Upper lobe of right lung (tissue), 1 donor: ENCODE measurements at places on chromosomes 1 and 21.

- no peak for DNase-seq
These were observed 355.1 kb downstream of the AJAP1 start for GRCh38 chr1:5009376-5010065.

DNA sequence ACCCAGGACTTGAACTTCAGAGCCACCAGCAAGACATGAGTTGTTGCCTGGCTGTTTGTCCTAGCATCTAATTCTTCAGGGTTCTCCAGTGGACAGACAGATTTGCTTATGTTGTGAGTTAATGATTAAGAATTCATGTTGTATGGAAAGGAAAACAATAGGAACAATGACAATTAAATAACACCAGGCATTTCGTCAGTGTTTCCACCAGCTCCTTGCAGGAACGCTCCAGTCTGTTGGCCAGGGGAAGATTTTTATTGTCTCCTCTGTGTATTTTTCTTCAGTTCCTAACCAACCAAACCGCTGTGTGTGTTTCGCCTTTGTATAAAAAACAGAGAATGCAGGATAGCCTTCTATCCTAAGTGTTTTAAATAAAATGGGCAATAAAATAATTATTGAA lies 64.4 kb upstream of the PTGFR start:
- DNase-seq, result no peak

DNA sequence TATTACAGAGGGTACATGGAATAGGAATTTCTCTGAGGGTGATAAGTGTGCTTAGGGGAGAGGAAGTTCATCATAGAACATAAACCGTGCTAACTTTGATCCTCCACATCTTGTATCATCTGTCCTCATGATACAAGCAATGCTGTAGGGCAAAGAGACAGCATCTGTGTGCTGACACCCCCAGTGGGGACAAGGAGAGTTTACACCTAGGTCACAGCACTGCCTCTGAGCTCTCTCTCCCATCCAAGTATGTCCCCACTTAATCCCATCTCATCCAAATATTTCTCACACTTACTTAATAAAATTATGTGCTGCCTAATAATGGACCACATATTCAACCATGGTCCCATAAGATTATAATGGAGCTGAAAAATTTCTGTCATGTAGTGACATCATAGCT lies 4.3 kb upstream of the TEDDM1 start:
- no peak for DNase-seq

- DNase-seq, result no peak
These were observed 299.9 kb upstream of the PLXNA2 start for GRCh38 chr1:208544053-208544452.

DNA sequence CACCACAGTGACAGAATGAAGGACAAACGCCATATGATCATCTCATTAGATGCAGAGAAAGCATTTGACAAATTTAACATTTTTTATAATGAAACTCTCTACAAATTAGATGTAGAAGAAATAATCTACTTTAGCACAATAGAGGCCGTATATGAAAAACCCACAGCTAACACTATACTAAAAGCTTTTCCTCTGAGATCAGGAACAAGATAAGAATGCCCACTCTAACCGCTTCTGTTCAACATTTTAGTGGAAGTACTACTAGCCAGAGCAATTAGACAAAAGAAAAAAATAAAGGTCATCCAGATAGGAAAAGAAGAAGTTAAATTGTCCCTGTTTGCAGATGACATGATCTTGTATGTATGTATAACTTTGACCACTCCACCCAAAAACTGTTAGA lies 109.7 kb downstream of the SLC35F3 start:
- DNase-seq, result no peak

DNA sequence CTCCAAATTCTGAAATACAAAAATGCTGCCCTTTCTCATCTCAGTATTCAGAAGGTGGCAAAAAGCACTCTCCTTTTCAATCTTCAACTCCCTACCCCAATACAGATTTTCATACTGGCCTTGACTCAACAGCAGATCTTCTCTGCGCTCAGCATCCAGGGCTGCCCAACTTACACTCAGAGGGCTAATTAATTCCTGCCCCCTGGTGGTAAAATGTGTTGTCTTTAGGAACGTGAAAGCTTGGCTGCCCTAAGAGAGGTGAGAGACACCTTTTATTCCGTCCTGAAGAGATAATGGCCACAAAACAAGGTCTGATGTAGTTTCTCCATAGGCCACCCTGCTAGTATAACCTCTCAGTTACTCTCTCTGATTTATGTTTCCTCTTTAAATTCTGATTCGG lies 25.0 kb downstream of the KRTAP24-1 start:
- no peak for DNase-seq

DNA sequence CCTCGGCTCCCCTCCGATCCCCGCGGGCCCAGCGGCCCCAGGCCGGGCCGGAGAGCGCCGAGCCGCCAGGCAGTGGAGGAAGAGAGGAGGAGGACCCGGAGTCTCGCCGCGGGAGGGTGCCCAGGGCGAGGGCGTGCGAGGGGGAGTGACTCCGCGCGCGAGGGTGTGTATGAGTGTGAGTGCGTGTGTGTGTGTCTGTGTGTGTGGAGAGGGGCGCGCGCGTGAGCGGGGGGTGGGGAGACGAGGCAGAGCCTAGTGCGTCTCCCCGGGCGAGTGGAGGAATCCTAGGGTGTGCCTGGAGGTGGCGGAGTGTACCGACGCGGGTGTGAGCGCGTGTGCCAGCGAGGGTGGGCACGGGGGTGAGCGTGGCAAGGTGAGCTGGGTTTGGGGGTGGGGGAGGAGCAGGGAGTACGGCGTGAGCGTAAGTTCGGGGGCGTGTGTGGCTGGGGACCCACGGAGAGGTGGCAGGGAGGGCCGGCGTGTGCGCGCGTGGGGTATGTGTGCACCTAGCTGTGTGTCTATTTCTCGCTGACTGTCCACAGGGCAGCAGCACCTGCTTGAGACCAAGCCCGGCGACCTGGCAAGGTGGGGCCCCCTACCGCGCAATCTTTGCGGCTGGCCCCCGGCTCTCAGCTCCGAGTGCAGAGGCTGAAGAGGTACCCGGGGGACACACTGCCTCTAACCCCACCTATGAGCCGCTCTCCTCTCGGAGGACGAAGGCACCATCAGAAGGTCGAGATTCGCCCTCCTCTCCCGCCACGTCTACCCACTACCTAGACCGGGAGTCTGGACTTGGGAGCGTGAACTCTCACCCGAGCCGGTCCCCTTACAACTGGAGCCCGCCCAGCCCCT lies 784 bp upstream of the KCND3 start:
- DNase-seq, result peak; percentile 67

GRCh38 chr1:220880726-220881506 lies 1.7 kb downstream of the HLX start:
- DNase-seq, result peak; percentile 92

DNA sequence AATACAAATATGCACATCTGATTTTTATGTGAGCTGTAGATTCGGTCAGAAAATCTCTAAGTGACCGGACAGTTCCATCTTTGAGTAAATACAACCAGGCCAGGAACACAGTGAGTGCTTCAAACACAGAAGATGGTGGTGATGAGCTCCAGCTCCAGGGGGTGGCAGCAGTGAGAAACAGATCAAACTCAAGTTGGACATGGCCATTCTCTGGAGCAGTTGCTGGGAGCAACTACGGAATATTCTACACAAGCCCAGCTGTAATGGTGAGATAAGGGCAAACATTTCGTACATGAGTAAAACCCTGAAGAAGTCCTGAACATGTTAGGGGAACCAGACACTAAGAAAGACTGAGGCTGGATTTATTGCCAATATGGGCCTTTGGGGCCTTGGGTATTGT lies 100.7 kb downstream of the BARHL2 start:
- no peak for DNase-seq

GRCh38 chr21:36575306-36575705 lies 95.4 kb upstream of the CLDN14 start:
- no peak for DNase-seq

GRCh38 chr1:156118177-156118868 lies 3.8 kb downstream of the LMNA start:
- peak; percentile 80 for DNase-seq

- no peak for DNase-seq
These were observed 4.3 kb upstream of the MFAP2 start for GRCh38 chr1:16984717-16985116.

- DNase-seq, result no peak
These were observed 200.0 kb downstream of the NFIA start for GRCh38 chr1:61282387-61282786.

DNA sequence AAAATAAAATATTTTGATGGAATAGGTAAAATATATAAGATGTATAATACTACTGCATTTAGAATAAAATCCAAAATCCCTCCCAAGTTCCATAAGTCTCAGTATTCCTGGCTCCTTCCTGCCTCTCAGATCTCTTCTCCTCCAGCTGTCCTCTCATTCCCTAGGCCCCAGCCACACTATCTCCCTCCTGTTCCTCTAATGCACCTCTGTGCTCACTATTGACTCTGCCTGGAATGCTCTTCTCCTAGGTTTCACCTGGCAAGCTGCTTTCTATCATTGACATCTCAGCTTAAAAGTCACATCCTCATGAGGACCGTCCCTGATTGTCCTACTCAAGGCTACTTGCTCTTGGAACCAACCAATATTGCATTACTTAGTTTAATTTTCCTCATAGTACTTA lies 7.2 kb downstream of the NME7 start:
- DNase-seq, result no peak

- no peak for DNase-seq
These were observed 14.0 kb downstream of the POLR3GL start for GRCh38 chr1:145978471-145978853.

DNA sequence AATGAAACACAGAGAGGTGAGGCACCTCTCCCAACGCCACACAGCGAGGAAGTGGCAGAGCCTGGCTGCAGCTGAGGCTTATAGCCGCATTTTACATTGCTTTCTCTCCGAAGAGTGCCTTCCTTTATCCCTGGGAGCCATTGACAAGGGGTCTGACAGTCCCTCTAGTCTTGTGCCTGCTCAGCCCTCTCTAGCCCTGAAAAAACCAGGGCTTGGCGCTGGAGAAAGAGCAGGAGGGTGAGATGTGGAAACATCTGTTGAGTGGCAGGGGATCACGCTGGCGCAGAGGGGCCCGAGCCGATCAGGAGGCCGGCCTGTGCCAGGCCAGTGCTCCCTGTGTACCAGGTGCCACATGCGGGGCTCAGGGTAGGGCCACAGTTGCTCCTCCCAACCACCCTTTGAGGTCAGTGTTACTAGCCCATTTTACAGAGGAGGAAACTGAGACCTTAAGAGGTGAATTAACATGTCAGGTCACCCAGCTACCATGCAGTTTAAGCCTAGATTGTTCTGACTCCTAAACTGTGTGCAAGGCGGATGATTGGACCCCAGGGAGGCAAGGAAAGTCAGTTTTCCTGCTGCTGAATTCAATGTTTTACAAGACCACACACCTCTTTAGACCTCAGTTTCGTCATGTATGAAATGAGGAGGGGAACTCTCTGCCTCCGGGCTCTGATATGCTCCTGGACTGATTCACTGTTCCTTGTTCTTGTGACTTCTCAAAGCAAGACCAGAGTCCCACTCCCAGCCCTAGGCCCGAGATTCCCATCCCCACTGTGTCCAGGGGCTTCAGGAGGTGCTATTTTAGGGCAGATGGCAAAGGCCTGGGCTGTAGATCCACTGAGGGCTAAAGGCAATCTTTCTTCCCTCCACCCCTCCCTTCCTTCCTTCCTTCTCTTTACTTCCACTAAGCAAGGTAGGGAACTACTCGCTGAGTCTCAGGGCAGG lies 28.0 kb upstream of the RUNX3 start:
- no peak for DNase-seq

GRCh38 chr1:182651339-182651724 lies 33.1 kb downstream of the RGS8 start:
- no peak for DNase-seq

- DNase-seq, result peak; percentile 41
These were observed 124.5 kb downstream of the GLIS1 start for GRCh38 chr1:53614231-53615021.

DNA sequence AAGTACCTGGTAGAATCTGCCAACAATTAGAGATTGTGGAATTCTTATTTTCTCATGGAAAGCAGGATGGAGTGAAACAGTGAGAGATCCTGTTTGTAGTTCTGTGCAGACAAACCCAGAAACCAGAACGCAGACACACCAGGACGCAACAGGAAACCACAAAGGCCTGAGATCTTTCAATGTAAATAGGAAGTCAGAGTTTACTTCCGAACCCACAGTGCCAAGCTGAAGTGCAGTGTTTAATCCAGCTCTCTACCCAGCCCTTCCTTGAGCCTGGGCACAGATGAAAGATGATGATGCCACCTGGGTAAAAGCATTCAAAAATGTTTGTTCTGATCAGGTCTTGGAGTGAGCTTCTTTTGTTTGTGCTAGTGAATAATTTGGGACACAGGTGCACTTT lies 244.2 kb upstream of the HOOK1 start:
- no peak for DNase-seq

GRCh38 chr1:225814381-225814780 lies 4.5 kb downstream of the EPHX1 start:
- DNase-seq, result no peak

DNA sequence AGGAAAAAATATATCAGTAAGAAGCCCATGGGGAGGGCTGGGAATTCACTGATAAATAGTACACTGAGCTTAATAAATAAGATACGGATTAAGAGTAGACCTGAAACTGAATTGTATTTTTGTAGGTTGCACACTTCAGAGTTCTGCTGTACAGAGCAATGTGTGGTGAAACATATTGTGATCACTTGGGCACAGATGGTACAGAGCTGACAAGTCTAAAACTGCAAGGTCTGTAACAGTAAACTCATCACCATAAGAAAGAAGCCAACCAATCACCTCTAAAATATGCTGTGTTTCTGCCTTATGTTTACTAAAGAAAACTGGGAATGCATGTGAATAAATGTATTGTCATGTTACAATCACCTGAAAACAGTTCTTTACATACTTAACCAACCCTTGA lies 360.7 kb downstream of the MRPL39 start:
- DNase-seq, result no peak

- DNase-seq, result no peak
These were observed 70.2 kb upstream of the FAM20B start for GRCh38 chr1:178955391-178955954.

DNA sequence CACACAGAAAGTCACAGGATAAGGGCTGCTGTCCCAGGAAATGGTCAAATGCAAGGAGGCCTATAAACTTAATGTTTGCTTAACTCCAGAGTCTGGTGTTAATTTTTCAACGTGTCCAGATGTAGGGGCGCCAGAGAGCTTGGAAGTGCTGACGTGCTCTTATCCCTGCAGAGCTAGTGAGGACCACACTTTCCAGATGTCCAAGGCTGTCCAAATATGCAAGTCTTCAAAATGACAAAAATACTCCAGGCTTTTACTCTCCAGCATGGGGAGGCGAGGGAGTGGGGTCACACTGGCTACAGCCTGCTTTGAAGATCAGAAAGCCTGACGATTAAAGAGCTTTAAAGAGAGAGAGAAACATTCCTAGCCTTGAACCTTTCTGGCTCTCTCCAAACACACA lies 57.6 kb downstream of the ABCA4 start:
- DNase-seq, result no peak

DNA sequence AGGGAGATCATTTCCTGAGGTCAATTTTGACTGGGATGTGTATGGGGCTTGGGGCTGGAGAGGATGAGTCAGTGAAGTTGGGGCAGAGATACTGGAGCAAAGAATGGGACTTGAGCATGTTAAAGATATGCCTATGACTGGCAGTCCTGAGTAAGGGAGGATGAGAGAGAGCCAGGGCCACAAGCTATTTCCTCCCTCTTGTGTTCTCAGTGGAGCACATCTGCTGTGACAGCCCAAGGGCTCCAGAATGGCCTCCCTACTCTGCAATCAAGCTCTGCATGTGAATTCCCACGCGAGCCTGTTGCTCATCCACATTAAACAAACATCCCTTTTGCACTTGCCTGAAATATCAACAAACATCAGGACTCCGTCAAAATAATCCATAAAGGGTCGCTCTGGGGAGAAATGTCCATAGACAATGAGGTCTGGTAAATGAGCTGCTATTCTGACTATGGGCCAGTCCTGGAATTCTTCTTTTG lies 9.2 kb downstream of the ADCY10 start:
- DNase-seq, result no peak

GRCh38 chr1:234986750-234987414 lies 141.8 kb downstream of the TOMM20 start:
- no peak for DNase-seq
